ENCODE measurements at places on chromosomes 12 and 14. TPM values are rescaled to one million over a fixed set of nuclear protein-coding genes. Genes with fewer than 3 reads are reported as not detected.
A peak's percentile ranks its signal among the peaks of the same experiment; 100 is the strongest.

KRT78 gene
- total RNA-seq, result not detected

KRT82 gene
- not detected for total RNA-seq

DNA sequence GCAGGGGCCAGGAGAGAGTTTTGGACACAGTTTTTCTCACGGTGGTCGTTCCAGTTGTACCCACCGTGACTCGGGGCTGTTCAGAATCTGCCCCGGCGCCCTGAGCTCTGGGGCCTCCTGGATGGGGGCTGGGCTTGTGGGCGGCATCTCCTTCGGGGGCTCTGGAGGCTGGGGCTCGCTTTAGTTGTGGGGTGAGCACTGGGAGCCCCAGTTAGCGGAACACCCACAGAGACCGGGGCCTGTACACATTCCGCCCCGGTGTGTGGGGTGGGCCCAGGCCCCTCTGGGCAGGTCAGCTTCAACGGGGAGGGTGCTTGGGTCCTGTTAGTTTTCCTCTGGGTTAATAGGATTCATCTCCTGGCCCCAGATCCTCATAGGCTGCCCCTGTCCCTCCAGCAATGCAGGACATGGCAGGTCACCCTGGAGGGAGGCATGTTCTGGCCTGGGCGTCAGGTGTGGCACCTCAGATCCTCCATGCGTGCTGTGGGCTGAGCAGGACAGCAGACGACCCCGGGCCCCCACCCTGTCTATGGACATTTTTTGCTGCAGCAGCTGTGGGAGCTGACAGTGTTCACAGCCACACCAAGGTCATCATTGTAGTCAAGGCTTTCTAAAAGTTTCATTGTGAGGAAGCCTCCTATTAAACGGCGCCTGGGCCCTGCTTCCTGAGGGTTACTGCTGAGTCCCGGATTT lies 393.2 kb downstream of the TMEM121 start:
- DNase-seq, result peak; percentile 2

DNA sequence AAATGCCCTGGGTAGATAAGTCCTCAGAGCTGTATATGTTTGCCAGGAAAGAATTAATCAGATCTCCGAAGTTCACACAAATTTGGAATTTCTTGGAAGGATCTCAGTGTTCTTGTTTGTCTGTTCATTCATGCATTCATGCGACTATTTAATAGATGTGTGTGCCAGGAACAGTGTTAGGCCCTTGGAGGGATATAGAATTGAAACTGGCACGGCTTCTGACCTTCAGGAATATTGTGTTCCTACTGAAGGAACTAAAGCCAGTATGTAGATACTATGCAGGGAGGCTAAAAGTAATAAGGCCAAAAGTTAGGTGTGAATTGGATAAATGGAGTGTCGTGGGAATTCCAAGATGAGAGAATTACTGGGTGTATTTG lies 166.0 kb upstream of the NOS1 start:
- no peak for DNase-seq

OR4E2 gene
- not detected for total RNA-seq

DNA sequence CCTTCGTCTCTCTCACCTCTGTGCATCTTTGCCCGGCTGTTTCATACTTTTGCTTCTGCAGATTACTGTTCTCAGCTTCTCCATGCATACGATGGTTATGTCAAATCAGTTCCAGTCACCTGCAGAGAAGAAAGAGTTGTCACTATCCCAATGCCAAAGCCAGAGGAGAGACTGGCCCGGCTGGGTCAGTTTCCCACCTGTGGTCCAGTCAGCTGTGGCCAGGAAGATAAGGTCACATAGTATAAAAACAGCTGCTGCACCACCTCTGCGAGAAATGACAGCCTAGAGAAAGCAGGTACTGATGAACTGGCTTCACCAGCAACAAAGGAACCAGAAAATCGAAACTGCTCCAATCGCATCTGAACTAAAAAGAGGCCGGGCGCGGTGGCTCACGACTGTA lies 6.4 kb upstream of the P2RX4 start:
- no peak for DNase-seq

DNA sequence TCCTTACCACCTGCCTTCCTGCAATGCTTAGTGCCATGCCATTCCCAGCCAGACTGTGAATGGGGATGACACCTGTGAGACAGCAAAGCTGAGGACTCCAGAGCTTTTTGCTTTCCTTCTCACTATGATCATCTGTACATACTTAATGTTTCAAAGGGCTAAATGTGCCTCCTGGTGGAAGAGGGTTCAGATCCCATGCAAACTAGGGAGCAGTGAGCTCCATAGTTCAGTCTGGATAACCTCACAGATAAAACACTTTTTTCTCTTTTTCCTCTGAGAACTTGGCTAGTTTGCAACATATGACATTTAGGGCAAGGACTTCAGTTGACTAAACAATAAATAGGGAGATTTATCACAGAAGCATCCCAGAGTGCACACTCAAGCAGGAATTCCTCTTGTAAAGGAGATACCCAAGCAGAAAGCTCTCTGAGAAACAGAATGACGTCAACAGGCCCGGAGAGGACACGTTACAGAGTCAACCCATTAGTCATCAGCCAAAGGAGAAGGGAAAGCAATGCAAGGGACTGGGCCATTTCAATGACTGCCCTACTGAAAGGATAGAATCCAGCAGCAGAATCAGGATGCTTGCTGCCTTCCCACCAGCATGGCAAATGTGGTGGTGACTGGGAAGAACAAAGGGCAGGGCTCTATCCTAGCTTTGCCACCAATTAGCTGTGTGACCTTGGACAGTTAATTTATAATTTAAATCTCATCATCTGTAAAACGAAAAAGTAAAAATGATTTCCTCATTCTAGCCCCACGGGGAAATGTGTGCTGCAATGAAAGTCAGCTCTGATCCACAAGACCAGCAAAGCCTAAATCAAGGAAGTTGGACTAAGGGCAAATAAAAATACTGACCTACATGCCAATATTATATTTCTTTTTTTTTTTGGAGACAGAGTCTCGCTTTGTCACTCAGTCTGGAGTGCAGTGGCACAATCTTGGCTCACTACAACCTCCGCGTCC lies 80.8 kb upstream of the ACTN1 start:
- DNase-seq, result no peak

- DNase-seq, result no peak
These were observed 336.3 kb downstream of the BMP4 start for GRCh38 chr14:53620317-53620716.

DNA sequence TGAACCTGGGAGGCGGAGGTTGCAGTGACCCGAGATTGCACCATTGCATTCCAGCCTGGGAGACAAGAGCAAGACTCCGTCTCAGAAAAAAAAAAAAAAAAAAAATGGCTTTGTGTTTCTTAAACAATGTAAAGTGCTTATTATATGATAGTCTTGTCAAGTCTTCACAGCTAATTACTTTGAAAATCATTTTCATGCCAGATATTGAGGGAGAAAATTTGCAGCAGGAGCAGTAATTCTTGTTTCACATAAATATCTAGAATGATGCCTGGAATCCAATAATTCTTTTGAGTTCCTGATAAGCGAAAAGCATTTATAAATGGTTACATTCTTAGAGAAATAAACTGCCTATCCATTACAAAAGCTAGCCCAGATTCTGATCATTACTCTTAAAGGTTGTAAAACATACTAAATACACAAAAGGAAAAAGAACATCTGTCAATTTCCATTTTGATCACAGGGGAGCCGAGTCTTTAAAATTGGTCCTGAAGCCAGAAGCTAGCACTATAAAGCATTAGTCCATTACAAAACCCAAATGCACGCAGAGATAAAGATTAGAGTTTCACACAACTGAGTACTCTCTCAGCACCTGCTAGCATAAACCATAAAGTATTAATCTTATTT lies 50.3 kb downstream of the IFT81 start:
- DNase-seq, result no peak

DNA sequence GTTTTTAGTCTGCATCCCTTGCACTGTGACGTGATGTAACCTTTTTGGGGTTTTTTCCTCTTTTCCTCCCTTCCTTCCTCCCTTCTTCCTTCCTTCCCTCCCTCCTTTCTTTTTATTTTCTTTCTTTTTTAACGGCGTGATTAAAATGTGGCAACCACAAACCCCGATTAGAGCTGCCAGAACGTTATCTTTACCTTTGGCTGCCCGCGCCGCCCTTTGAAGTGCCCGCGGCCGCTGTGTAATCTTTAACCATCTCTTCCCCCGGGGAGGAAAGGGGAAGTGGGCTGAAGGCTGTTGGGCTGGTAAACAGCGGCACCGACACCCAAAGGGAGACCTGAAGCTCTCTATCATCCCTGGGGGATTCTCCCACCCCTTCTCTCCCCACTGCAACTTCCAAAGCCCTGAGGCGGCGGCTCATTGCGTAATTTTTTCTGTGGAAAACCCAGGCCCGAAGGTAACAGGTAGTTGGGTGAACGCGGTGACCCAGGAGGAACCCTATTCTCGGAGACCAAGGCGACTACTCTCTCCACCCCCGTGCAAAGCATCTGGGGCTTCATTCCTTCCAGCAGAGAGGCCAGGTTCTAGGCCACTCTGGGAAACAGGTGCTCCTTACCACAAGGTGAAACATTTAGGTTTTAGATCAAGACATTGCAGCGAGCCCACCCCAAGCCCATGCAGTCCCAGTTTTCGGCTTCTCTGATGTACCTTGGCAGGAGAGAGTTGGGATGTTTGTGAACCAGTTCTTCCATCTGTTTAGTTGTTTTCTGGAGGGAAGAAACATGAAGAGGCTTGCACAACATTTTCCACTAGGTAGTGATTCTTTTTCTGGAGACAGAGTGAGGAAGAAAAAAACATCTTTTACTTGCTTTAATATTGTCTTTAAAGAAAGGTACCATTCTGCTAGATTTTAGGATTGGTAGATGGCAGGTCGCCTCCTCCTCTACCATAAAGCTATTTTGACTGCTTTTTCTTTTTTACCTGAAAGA lies 1.5 kb downstream of the LGR5 start:
- no peak for DNase-seq

KRT81 gene
- not detected for total RNA-seq

LRP1-AS gene
- total RNA-seq, result not detected

OR11H7 gene
- not detected for total RNA-seq

HOXC11 gene
- total RNA-seq, result not detected

DNA sequence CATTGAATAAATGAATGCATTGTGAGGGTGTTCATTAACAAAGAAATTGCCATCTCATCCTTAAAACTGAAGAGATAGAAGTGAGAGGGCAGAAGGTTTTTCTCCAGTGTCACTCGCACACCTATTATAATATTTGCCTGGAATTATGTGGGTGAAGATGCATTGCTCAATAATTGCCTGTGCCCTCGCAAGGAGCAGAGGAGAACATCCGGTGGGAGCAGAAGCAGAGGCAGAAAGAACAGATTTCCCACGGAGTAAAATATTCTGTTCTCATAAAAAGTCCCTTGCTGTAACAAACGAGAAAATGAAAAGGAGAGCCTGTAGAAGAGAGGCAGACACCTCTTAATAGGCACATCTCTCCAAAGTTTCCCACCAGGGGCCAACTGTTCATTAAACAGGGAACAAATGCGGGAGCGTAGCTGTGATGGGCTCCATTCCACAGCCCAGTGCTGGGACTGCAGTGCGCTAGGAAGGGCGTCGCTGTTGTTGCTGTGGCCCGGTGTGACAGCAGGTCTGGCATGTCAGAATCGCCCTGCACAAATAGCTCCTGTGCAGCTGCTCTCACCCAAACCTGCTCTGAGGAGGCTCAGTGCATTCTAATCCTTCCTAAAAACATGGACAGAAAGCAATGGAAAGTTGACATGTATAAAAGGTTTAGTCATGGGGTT lies 359.8 kb downstream of the APAF1 start:
- DNase-seq, result no peak

DNA sequence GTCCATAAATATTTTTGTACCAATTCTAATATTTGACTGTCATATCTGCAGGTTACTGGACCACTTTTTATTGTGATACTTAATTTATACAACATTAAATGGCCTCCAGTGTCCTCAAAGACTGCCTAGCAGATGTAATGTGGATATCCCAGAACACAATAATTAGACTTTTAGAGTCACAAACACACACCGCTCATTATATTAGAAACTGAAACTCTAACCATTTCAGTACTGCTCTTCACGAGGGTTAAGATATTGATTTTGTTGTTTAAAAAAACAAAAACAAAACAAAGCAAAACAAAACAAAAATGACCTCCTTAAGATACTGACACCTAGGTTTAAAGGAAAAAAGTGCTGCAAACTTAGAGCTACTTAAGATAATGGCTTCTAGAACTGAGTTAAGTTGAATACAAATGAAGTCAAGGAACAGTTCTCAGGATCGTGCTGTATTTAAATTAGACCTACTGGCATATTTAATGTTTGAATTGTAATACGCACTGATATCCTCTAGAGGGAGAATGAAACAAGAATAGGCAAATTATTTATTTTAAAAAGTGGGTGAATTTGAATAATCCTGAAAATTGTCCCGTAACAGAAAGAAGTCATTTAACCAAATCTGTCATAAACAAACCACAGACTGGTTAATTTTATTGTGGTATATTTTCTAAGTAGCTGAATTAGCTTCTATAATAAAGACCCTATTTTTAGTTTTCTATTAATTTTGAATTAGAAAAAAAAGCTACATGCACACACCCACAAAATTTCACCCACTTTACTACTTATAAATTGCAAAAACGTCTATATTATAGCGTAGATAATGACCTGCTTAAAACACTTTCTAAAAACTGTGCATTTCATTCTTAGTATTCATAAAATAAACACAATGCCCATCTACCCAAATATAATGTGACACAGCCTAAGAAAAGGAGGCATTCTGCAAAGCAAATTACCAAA lies 395.2 kb upstream of the DCN start:
- DNase-seq, result no peak

GRCh38 chr14:93318927-93319326 lies 13.9 kb downstream of the BTBD7 start:
- DNase-seq, result no peak

DNA sequence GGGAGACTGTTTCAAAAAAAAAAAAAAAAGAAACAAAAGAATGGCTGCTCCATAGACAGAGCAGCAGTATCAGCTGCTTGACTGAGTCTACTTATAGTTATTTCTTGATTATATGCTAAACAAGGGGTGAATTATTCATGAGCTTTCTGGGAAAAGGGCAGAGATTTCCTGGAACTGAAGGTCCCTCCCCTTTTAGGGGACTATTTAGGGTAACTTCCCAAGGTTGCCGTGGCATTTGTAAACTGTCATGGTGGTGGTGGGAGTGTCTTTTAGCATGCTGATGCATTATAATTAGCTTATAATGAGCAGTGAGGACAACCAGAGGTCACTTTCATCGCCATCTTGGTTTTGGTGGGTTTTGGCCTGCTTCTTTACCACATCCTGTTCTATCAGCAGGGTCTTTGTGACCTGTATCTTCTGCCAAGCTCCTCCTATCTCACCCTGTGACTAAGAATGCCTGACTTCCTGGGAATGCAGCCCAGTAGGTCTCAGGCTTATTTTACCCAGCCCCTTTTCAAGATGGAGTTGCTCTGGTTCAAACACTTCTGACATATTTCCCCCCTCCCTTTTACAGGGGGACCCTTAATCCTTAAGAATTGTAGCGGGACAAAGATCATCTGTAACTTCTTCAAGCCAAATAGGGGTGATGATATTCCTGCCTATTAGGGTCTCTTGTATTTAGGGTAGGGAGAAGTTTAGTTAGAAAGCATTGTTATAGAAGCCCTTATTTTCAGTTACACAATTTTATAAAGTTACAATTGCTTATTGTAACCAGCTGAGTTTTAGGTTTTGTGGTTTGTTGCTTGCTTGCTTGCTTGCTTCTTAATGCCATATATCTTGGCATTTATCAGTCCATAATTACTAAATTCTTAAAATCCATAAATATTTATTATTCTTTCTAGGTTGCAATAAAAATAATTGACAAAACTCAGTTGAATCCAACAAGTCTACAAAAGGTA lies 42.5 kb downstream of the MARK3 start:
- DNase-seq, result no peak
